ENCODE measurements at places on chromosomes 7 and 10.

DNA sequence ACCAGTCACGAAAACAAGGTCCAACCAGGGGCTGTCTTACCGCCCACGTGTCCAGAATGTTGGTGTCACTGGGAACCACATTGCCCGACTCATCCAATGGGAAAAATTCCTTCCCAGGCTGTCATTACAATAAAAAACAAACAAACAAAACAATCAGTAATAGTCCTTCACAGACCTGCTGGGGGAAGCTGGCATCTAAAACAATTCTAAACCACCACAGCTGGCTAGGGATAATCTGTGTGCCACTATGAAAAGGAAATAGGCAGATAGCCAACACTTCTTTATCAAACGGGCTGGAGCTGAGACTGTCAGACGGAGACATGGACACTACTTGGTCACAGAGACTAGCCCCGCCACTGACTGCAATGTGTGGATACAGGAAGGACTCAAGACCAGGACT is 9.2 kb downstream of the AKR1B1 start:
- no peak for DNase-seq

- no peak for DNase-seq
Observed at GRCh38 chr7:47333959-47334358, 248.0 kb downstream of the TNS3 start.

DNA sequence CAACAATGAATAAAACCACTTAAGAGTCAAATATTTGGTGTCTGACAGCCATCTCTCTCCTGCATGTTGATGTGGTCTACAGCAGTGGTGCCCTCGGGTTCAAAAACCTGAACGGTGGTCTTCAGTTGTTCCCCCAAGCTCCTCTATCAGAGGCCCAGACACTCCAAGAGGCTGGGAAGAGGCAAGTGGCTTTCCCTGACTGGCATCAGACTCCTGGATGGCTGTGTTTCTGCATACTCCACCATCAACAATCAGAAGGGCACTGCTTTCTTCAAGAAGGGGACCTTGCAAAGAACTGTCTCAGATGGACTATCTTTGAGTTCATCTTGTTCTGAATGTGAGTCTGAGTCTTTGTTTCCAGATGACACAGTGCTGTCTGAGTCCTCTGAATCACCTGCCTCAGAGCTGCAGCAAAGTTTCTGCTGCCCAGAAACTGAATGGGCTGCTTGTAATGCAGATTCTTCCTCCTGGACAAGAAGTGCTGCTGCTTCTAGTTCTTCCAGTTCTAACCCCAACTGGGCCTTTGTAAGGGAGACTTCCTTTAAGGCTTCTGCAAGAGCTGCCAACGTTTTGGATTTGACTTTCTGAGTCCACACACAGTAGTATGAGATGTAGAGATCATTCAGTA is 5.9 kb upstream of the SGMS1 start:
- no peak for DNase-seq

DNA sequence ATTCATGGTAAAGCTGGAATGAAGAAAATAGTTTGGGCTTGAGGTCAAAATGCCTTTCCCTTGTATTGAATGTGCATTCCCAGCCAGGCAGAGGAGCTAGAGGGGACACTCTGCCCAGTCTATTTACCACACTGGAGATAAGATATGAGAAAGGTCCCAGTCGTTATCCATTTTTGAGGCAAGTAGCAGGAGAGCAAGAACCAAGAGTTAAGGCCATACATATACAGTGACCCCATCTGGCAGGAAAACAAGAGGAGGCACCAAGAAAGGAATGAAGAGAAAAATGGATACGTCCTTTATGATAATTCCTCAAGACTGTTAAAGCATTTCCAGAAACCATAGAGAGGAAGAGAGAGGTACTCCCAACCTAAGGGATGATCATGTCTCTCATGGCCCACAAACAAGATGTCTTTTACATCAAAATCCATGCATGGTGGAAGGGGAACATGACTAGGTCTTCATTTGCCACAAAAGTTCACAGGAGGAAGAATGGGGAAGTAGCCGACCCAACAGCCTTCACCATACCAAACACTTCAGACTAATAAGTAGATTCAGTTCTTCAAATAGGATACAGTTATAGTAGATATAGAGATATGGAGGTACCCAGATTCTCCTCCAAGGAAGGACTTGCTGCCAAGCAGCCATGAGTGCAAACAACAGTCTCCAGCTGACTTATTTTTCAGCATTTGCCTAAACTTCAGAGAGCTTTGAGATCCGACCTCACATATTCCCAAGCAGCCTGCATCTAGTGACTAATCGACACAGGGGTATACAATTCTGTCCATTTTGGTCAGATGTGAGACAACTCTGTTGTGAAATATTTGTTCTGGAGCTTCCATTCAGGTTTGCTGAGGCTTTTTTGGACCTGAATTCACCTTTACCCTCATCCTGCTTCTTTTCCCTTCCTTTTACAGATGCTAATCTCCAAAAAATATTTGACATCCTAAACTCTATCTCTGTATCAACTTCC is 61.1 kb upstream of the CCDC71L start:
- DNase-seq = no peak

- DNase-seq = peak; percentile 75
Observed at GRCh38 chr10:126041804-126042231, 145.5 kb downstream of the FANK1 start.

DNA sequence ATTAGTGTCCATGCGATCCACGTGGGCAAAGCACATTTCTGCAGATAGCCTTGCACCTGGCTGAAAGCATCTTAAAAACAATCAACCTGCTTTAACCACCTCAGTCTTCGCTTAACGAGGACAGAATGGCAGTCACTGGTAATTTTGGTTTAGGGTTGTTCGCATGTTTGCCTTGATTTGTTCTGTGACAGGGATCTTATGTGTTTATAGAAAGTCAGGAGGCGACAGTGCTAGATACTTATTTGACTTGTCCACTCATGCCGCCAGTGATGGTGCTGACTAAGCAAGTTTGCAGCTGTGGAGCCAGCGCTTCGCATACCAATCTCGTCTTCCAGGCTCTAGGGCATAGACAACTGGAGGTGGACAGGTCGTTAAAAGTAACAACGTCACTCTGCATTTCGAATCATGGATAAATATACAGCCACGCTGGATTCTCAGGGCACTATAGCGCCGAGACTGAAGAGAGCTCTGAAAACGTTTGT is 1.2 kb upstream of the TMEM243 start:
- DNase-seq = no peak

- DNase-seq = no peak
Observed at GRCh38 chr7:68425377-68425776, 1172.9 kb upstream of the AUTS2 start.

DNA sequence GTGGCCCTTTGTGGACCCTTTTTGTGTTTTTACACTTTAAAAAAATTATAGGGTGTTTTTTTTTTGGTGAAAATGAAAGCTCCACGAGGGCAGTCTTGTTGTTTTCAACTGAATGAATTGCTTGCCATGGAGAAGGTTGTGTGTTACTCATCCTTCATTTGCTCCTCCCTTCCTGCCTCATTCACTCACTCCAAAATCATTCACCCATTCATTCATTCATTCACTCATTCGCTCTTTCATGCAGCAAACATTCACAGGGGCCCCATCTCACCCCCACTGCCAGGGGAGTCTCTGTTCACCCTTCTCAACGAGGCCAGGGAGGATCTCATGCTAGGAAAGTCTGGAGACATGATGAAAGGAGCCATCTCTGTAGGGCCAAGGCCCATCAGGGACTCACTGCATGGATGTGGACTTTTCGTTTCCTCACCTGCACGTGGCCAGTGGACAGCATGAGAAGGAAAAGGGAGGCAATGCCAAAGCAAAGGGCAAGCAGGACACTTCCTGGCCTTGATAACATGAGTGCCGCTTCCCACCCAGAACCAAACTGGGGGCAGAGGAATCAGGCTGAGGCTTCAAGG is 62.8 kb upstream of the COL13A1 start:
- DNase-seq = no peak

All from retina (tissue), 1 donor.